ENCODE measurements at places on chromosomes 2 and 18. TPM values are rescaled to one million over a fixed set of nuclear protein-coding genes. Genes with fewer than 3 reads are reported as not detected.

DNA sequence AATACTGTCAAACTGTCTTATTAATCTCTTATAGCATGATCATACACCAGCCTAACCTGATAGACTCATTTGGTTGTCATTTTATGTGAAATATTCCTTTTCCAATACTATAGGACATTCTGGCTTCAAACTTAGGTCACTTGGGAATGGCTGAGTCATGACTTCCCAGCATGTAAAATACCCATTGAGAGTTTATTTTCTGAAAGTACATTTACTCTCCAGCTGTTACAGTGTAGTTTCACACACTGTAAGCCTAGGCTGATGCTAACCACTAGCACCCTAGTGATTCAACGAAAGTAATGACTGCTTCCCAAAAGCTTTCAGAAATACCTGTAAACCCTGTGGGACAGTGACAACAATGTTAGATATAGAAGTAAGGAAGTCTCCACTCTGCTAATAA is 93.8 kb downstream of the FIGN start:
- DNase-seq, result no peak

DNA sequence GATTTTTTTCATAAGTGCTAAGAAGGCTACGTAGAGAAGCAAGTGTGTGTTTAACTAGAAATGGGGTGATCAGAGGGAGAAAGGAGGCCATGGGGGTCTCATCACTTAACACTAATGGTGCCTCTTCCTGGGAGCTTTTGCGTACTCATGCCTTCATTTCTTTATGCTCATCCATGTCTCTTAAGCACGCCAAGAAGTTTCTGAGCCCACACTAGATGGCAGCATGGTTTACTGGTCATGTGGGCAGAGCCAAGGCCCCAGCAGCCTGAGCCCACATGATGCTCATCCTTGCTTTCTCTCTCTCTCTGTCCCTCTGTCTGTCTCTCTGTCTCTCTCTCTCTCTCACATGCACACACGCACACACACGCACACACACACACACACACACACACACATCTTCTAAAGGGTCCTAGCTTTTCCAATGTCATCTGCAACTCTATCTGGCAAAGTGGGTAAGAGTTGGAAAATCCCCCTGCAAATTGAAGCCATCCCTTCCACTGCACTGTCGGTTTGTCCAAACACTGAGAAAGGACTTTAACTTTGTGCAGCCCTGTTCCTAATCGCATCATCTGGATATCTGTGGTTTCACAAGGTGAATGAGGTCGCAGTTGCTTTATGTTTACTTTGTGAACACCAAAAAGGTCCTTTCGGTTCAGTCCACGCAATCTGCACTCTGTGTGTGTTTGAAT is 137.1 kb upstream of the CCDC68 start:
- DNase-seq, result no peak

- DNase-seq, result no peak
Measured at GRCh38 chr2:1740716-1741589, 3.4 kb downstream of the PXDN start.

GRCh38 chr2:19358242-19359020 is at the start of gene OSR1:
Gene OSR1 (minus strand): TSS chr2:19358623. CDS start chr2:19353805, 4,818 bp downstream.
- DNase-seq, result peak; percentile 81

GRCh38 chr2:208915401-208915800 is 508.4 kb upstream of the MAP2 start:
- no peak for DNase-seq

DNA sequence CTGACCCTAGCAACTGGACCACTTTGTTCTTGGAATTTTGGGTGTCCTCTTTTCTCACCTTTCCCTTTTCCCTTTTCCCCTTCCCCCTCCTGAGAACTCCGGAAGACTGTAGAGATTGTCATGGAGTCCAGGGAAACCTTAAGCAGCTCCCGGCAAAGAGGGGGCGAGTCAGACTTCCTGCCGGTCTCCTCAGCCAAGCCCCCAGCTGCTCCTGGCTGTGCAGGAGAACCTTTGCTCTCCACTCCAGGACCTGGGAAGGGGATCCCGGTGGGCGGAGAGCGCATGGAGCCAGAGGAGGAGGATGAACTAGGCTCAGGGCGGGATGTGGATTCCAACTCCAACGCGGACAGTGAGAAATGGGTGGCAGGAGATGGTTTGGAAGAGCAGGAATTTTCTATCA is 20.5 kb downstream of the SETBP1 start:
- no peak for DNase-seq

DNA sequence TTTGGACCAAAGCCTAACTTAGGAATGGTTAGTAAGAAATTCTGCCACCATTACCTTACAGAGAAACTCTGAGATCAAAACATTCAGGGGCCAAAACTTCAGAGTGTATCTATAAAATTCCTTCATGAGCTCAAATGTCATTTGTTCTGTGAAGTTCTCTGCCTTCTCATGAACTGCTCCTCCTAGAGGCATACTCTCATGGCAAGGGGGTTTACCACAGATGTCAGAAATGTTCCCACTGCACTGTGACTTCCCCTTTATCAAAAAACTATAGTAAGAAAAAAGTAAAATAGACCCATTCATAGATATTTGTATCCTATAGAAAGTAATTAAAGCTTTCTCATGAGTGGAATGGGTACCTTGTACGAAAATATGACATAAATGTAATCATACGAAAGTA is 68.5 kb downstream of the USP40 start:
- no peak for DNase-seq

GRCh38 chr18:2219706-2220105 is 351.6 kb downstream of the METTL4 start:
- no peak for DNase-seq

DNA sequence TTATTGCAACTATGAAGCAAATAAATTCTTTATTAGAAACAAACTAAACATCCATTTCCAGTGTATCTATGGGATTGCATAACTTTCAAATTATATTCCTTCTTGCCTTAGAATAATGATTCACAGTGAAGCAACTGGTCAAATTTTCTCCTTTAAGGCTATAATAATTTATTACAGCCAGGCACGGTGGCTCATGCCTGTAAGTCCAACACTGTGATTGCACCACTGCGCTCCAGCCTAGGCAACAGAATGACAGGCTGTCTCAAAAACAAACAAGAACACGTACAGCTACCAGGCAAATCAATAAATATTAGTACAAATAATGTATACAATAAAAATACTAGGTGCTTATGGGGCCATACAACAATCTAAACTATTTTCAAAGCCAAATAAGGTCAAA is 1416.2 kb downstream of the LRP1B start:
- DNase-seq, result no peak

DNA sequence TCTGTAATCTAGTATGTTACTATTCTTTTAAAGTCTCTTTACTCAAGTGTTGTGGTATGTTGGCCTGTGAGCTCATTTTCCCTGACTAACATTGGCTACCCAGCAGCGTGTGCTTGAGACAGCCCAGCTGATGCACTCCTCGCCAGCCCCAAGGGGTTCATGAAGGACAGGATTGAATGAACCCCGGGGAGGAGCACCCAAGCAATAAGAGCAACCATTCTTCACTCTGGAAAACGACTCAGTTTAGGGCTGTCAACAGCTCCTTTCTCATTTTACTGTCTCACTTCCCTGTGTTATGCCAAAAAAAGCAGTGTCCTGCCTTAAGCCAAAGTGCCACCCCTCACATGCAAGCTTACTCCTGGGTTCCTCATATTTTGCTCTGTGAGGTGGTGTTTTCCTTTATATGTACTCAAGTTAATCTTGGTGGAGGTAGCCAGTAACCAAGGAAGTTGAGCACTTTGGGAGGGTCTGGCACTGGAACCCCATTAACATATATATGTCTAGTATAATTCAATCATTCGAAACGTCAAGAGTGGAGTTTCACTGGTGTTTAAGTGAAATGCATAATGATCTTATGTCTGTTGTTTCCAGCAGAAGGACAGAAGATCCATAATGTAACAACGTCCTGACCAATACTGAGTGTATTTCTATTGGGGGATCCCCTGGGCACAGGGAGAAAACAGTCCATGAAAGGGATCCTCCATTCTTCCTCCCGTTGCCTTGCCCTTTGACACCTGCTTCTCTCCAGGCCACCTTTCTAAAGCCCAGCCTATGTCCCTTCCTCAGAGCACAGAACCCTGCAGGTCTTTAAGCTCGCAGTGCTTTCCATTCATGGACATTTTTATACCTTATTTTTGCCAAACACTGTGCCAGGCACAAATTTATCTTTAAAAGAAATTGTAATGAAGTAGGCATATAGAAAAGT is 43.2 kb downstream of the ATIC start:
- DNase-seq, result no peak

DNA sequence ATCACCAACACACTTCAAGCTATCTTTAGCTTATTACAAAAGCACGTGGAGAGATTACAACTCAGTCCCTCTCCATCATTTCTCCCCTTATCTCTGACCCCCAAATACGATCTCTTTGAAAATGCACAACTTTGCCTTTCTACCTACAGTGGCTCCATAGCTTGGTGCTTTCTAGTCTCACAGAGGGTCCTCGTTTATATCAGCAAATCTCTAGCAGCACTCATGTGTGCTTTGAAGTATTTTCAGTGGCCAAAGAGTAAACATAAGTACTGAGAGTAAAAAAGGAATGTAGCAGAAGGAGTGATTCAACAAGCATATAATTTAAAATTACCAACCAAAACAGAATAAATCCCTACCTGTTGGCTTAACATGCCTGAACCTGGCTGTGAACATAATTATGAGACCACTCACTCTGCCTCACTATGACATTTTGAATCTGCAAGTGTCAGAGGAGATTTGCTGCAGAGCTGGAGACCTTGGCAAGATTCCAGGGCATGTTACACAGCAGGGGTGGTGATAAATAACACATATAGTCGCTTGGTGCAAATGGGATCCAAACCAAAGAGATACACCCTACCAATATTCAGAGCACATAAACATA is 54.6 kb downstream of the LAMA3 start:
- no peak for DNase-seq

DNA sequence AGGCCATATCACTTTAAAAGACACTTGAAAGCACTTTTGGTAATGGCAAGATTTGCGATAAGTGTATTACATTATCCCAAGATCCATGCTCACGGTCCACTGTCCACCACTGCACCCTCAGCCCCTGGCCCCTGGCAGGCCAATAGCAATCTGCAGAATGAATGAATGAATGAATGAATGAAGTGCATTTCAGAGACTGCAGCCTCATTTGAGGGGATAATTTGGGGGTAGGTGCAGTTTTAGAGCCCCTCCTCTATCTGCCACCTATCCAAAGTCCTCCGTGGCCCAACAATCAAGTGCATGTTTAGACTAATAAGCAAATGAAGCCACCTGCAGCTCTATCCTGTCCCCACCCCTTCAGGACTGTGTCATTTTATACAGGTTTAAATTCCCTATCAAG is 1.3 kb upstream of the RBM44 start:
- DNase-seq, result no peak

GRCh38 chr2:30448866-30449265 is 1.8 kb downstream of the LCLAT1 start:
- DNase-seq, result no peak

DNA sequence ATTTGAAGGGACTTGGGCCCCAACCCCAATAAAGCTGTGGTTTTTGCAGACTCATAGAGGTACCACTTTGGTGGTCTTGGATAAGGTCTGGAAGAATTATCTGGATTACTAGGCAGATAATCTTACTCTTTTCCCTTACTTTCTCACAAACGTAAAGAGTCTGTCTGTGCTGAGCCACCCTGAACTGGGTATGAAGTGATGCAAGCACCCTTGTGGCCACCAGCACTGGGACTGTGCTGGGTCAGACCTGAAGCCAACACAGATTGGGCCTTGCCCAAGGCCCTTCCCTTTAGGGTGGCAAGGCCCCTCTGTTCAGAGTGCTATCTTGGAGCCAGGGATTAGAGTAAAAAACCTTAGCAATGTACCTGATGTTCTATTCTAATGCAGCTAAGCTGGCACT is 827.0 kb upstream of the RAB6C start:
- no peak for DNase-seq

DNA sequence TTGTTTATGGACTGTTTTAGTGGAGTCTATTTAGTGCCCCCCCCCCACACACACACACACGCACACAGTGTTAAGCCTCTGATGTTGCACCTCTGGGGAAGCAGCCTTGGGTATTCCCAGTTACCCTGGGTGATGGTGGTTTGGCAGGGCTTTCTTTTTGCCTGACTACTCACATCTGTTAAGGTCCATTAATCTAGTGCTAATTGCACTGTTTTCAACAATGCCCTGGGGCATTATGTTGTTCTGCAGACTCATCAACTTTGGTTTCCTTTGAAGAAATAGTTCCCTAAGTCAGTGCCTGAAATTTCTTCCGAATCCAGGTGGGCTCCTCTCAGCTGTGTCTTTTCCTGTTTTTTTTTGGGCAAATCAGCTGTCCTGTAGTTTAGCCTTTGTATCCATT is 34.7 kb downstream of the SPOPL start:
- no peak for DNase-seq

- DNase-seq, result no peak
Measured at GRCh38 chr2:28490558-28490957, 5.3 kb upstream of the PLB1 start.

DNA sequence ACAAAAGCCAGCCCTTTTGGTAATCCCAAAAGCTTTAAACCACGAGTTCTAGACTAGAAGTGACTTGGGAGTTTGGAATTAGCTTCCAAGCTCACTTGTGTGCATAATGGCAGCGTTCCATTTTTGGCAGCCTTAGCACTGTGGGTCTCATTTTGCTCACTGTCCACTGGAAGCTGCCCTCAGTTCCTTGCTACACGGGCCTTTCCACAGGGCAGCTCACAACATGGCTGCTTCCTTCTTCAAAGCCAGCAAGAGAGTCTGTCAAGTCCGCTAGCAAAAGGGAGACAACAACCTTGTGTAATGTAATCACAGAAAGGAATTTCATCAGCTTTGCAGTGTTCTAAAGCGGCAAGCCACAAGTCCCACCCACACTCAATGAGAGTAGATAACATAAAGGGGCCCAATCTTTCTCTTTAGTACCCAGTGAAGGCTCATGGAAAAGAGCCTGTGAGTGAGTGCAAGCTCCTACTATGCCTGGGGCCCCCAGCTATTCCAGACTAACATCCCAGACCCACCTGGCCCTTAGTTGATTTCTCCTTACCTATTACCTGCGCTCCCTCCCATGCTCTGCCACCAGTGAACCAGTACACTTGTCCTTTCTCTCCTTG is 239.7 kb upstream of the FBXO11 start:
- no peak for DNase-seq

GRCh38 chr2:118221536-118222272 is 133.4 kb downstream of the INSIG2 start:
- DNase-seq, result peak; percentile 87

- no peak for DNase-seq
Measured at GRCh38 chr2:236959876-236960275, 125.8 kb upstream of the COPS8 start.

The LYPD1 gene
- polyA plus RNA-seq, result 9.6 TPM

The CCDC85A gene
- polyA plus RNA-seq, result 4.9 TPM
